ENCODE measurements at places on chromosomes 4 and X.

DNA sequence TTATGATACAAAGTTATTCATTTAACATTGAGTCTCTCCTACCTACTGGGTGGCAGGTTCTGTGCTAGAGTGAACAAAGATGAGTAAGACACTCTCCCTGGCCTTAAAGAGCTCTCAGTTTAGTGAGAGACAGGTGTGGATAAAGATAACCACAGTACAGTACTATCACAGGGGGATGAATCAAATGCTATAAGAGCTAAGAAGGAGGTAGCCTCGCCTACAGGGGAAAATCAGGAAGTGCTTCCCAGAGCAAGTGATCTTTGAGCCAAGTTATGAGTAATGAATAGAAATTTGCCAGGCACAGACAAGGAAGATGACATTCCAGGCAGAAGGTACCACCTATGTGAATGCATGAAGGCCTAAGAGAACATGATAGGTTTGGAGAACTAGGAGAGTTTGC is 3.4 kb upstream of the IGBP1 start:
- no peak for DNase-seq

DNA sequence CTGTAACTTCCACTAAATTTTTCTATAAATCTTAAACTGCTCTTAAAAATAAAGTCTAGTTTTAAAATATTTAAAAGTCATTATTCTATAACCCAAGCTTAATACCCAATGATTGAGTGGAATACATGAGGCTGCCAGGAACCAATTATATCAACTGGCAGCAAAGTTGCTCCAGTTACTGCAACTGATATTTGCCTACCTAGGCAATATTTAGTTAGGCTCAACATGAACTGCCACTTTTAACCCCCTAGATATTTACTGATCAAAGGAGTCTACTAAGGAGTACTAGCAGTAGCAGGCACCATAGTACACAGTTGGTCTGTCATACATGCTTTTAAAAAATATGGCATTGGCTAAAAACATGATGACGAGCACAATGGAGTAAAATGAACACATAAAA is 29.9 kb upstream of the RADX start:
- no peak for DNase-seq

DNA sequence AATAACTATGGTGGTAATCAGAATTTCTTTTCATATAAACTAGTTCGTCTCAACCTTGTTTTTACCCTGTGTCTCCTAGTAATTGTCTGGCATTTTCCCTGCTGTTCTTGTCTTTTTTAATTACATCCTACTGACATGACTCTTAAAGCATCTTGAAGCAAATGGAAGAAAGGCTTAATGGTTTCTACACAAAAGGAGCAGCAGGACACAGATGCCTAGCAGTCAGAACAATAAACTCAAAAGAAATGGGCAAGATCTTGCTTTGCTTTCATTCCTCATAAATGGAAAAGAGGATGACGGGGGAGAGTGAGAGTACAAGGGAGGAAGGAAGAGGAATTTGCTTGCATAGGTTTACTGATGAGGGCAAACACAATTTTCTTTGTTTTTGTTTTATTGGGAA is 293.2 kb upstream of the EMCN start:
- no peak for DNase-seq

GRCh38 chrX:48540028-48540375 is 488 bp downstream of the TBC1D25 start:
- DNase-seq, result peak; percentile 29

DNA sequence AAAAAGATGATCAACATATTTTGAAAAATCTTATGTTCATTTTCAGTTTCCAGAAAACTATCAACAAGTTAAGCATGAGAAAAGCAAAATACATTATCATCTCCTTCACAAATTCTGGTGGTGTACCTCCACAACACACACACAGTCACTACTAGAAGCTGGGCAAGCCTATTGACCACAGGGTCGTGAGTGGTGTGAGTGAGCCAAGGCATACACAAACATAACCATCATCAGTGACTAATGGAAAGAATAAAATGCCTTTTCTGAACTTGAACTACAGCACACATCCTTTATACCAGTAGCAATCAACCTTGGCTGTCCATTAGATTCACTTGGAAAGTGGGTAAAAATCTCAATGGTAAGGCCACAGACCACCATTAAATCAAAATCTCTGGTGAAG is 180.2 kb downstream of the FAM47B start:
- no peak for DNase-seq

- DNase-seq, result no peak
Observed at GRCh38 chr4:78704981-78705683, 71.0 kb upstream of the BMP2K start.

- peak; percentile 46 for DNase-seq
Observed at GRCh38 chrX:150508451-150509367, 59.7 kb upstream of the MTM1 start.

DNA sequence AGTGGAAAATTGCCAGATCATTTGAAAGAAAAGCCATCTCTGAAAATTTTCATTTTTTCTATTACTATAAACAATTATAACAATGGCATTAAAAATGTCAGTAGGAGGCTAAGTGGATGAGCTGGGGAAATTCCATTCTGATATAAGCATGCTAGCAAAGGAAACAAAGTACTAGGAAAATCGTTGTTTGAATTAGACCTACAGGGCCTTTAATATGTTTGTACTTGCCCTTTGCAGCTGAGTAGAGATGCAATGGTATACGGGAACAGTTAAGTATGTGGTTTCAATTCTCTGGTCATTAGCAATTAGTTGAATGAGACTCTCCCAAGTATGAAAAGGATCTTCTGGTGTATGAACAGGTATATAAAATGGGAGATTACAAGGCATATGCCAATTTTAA is 452.2 kb downstream of the PCDH11X start:
- DNase-seq, result no peak

All from C1 segment of cervical spinal cord (tissue), 14 donors.